Cardiac muscle cell (in vitro differentiated cells and primary cell): ENCODE measurements at places on chromosomes 2 and 18.

DNA sequence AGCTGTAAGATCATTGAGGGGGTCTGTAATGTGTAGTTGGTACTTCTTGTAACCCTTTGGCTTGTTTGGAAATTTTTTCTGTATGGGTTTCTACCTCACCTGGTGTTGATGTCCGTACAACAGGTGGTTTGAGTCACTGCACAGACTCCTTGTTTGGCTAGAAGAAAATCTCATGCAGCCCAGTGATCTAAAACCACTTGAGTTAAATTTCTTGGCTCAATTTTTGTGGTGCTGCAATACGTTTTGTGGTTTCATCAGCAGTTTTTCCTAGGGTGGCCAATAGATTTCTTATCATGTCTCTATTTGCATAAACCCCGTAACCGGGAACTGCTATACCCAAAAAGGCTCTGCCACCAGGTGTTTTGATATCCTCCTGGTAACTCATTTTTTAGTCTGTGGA is 43.4 kb downstream of the CERS6 start:
- H3K27ac ChIP-seq: no peak overlapping the region
- no peak overlapping the region for H3K4me3 ChIP-seq
- no peak for DNase-seq
- peaks cover 12% of the 10 kb centered on the region for H3K4me1 ChIP-seq

DNA sequence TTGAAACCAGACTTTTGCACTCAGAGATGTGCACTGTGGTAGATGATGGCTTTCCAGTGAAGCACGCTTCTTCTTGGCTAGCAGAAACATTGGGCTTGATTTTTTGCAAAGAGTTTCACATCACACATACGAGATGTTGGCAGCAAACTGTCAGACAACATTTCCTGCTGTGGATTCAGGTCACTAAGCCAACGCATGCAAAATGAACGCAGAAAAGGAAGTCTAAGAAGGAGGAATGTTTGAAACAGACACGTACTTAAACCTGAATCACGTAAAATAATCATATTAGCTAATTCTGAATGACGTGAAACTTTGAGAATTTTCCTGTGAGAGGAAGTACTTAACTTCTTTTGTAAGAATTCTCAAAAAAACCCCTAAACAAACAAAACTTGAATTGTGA is 88.1 kb downstream of the EPB41L3 start:
- no peak overlapping the region for H3K27ac ChIP-seq
- no peaks in the 10 kb centered on the region for H3K36me3 ChIP-seq
- peaks cover 16% of the 10 kb centered on the region for H3K4me1 ChIP-seq
- H3K4me3 ChIP-seq: no peak overlapping the region

DNA sequence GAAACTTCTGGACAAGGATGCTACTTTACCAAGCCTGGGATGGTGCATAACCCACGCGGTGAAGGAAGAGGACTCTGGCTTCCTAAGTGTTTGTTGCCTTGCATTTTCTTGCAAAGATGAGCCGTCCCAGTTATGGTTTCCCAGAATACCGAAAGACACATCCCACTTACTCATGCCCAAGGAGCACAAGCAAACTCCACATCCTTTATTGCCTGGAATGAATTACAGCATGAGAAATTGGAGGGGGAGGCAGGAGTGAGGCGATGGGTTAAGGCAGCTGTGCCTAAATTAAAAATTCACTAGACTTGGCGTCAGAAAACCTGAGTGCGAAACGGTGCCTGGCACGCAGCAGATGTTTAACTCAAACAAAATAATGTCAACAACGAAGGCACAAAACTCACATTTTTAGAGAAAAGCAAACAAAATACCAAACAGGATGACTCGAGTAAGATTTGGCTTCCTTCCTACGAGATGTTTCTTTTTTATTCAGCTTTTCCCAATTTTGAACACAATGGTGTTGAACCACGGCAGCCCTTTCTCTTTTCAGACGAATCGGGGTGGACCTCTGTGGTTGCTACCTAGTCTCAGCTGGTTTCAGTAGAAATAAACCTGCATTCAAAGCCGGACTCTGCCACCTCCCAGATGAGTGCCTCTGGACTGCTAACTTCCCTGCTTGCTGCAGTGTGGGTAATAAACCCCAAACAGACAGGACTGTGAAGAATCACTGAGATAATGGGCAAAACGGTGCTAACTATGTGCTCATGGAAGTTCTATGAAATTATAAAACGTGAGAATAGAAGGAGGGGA is 100.3 kb upstream of the NCK2 start:
- no peaks in the 10 kb centered on the region for H3K4me1 ChIP-seq
- H3K36me3 ChIP-seq: no peaks in the 10 kb centered on the region
- no peak overlapping the region for H3K4me3 ChIP-seq
- DNase-seq: peak; percentile 33
- no peak overlapping the region for H3K27ac ChIP-seq

DNA sequence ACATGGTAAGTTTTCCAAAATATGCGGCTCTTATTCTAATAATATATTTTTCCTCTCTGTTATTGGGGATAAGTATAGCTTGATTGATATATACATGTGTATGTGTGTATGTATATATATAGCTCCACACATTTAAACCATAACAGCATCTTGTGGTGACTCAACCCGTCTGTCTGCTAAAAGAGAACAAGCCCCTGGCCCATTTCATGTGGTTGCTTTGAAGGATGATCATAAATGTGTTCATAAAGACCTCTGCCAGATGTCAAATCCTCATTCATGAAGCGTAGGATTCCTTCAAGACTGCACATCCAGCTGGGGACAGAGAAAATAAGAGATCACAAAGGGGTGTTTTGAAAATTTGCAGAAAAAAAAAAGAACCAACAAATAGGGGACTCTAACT is 79.3 kb downstream of the RHOB start:
- H3K27ac ChIP-seq: no peak overlapping the region
- no peaks in the 10 kb centered on the region for H3K27me3 ChIP-seq
- H3K36me3 ChIP-seq: no peaks in the 10 kb centered on the region
- no peaks in the 10 kb centered on the region for H3K4me1 ChIP-seq
- no peak for DNase-seq

GRCh38 chr2:212677466-212677865 is 138.9 kb upstream of the ERBB4 start:
- H3K27ac ChIP-seq: no peak overlapping the region
- no peak for DNase-seq
- H3K27me3 ChIP-seq: no peaks in the 10 kb centered on the region
- no peak overlapping the region for H3K4me3 ChIP-seq
- H3K4me1 ChIP-seq: no peaks in the 10 kb centered on the region

DNA sequence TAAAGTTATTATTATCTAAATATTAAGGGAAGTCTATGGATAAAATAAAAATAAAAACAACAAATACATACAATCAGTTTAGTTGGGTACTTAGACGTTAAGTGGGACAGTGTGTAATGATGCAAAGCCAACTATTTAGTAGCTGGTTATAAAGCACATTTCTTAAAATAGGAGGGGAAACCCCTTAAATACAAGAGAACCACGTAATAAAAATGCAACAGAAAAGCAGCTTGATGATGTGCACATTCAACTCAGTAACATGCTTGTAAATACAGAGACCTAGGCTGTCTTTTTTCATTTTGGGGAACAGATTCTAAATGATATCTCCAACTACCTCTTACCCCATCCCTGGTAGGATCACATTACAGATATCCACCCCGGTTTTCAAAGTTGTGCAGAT is 134.3 kb upstream of the AQP4 start:
- H3K27me3 ChIP-seq: peaks cover 3% of the 10 kb centered on the region
- no peaks in the 10 kb centered on the region for H3K4me1 ChIP-seq
- no peaks in the 10 kb centered on the region for H3K36me3 ChIP-seq
- no peak overlapping the region for H3K27ac ChIP-seq
- no peak overlapping the region for H3K4me3 ChIP-seq

DNA sequence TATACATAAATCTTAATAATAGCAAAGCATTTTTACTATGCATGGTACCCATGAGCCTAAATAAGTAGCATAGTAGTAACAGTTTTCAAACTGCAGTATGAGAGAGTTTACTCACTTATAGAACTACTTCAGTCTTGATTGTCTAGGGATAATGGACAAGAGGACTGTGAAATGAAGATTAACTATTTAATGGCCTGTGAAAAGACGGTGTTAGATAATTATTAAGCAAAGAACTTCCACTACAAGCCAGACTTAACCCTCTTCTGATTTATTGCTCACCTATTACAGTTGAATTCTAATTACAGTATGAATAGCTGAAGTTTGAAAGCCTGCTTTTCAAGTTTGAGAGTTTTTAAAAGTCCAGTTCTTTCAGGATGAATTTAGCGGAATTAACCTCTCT is 18.9 kb downstream of the PIK3C3 start:
- no peak overlapping the region for H3K4me3 ChIP-seq
- no peak for DNase-seq
- H3K27me3 ChIP-seq: no peaks in the 10 kb centered on the region
- peaks cover 15% of the 10 kb centered on the region for H3K36me3 ChIP-seq

- H3K4me1 ChIP-seq: no peaks in the 10 kb centered on the region
- no peak overlapping the region for H3K27ac ChIP-seq
- DNase-seq: peak; percentile 49
These were observed 77.7 kb upstream of the FBXO11 start for GRCh38 chr2:47984041-47984440.

DNA sequence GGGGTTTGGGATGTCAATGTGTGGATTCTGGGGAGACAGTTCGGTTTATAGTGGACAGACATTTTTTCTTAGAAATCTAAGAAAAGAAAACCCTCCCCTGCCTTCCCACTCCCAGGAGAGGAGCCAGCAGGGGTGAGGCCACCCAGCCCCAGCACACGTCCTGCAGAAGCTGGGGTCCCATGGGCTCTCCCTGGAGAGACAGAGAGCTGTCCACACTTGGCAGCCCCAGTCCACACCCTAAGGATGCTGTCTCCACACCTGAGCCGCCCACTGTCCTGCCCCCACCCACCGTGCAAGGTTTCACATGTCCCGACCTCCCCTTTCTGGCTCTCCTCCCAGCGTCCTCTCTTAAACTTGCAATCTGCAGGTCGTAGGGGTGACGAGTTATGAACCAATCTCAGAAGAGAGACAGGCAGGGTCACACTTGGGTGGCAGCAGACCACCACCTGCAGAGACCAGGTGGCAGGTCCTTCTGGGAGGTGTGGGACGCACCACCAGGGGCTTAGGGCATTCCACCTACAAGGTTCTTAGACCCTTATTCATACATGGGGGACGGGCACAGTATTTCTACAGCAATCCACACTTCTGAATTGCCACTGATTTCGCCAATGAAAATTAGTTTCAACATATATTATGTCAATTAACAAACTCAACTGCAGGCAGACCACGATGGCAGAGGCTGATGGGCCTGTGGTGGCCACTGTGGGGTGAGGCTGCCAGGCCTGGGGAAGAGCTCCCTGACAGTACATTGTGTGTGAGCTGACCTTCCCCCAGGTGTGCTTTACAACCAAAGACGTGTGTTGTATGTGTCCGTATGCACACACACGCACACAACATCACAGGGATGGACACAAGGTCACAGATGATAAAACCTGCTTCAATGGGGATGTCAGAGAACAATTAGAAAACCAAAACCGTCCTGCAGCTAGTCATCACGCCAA is 158.5 kb downstream of the TPO start:
- no peaks in the 10 kb centered on the region for H3K4me1 ChIP-seq
- no peak for DNase-seq
- no peak overlapping the region for H3K4me3 ChIP-seq
- H3K36me3 ChIP-seq: no peaks in the 10 kb centered on the region

GRCh38 chr2:214127170-214127569 is 283.7 kb upstream of the VWC2L start:
- no peaks in the 10 kb centered on the region for H3K27me3 ChIP-seq
- no peaks in the 10 kb centered on the region for H3K36me3 ChIP-seq
- H3K4me1 ChIP-seq: no peaks in the 10 kb centered on the region

DNA sequence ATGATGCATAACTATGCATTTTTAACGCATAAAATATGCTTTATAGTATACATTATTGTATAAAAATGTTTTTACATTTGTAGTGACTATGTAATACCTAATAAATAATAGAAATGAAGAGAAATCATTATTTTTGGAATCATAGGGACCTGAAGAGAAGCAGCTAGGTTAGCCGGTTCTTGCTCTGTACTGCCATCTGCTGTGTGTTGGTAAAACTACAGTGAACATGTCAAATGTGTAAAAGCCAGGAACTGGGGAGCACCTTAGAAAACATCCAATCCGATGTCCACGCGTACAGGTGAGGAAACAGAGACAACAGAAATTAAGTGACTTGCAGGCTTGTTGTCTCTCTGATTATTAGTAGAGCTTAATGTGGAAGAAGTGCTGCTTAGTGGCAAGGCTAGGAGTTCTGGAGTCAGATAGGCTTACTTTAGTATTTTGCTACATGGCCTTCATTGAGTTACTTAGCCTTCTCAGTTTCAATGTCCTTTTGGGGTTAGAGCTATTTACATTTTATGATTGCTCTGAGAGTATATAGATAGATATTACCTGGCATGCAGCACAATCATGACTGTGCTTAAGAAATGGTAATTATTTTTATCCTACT is 386.5 kb downstream of the DLGAP1 start:
- H3K4me3 ChIP-seq: no peak overlapping the region
- H3K27me3 ChIP-seq: no peaks in the 10 kb centered on the region
- H3K4me1 ChIP-seq: no peaks in the 10 kb centered on the region
- peak; percentile 69 for DNase-seq
- no peaks in the 10 kb centered on the region for H3K36me3 ChIP-seq
- H3K27ac ChIP-seq: no peak overlapping the region

- H3K27ac ChIP-seq: no peak overlapping the region
- no peaks in the 10 kb centered on the region for H3K4me1 ChIP-seq
- H3K27me3 ChIP-seq: no peaks in the 10 kb centered on the region
- no peak overlapping the region for H3K4me3 ChIP-seq
- no peak for DNase-seq
These were observed 211.7 kb upstream of the REV1 start for GRCh38 chr2:99701503-99701902.

DNA sequence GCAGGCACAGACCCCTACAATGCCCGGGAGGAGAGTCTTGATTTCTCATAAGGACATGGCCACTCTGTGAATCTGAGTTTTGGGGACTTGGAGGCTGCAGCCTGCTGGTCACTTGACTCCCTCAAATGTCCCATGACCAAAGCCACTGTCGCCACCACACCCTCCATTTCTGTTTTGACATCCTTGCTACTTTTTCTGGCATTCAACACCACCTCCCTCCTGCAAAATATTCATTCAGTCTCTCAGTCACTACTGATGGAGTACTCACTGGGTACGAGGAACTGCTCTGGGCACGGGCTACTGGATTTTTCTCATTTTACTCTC is 208.6 kb upstream of the HAAO start:
- H3K27me3 ChIP-seq: no peaks in the 10 kb centered on the region
- no peak overlapping the region for H3K27ac ChIP-seq
- H3K4me3 ChIP-seq: no peak overlapping the region
- peaks cover 9% of the 10 kb centered on the region for H3K4me1 ChIP-seq
- no peak for DNase-seq
